Type B pancreatic cell (in vitro differentiated cells): ENCODE measurements at places on chromosomes 5 and 9. TPM values are rescaled to one million over a fixed set of nuclear protein-coding genes. Genes with fewer than 3 reads are reported as not detected.

DNA sequence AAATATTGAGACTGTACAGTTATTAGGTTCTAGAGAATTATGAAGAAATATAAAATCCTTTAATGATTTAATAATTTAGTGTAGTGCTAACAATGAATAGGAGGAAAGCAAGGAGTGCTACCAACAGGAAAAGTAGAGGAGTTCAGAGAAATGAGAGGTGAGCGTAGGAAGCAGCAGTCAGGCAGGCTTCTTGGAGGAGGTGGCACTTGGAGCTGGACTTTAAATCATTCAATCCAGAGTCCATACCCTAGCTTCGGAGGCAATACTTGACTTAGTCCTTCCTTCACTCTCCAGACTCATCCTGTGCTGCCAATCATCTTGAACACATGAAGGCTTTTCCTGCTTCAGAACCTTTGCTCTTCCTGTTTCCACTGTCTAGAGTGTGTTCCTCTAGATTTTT, 254.3 kb downstream of the GRIA1 start:
- no peak for DNase-seq

GRCh38 chr5:39092581-39093351, 18.6 kb upstream of the RICTOR start:
- no peak for DNase-seq

DNA sequence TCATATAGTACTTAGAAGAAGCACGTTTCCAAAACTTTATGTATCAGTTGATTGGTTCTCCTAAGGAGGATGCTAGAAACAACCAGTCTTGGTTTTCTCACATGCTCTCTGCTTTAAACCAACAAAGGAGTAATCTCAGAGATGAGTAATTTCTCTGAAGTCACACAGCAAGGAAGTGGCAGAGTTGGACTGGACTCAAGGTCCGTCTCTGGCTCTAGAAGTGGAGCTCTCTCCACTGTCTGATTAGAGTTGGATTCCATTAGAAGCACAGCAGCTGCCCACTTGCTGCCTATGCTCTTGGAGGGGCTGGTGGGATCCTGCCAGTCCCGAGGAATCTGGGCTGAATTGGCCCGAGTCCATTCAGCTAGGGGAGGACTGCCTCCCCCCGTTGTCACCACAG, 21.0 kb downstream of the RALGPS1 start:
- DNase-seq, result no peak

- DNase-seq, result no peak
These were observed 113.9 kb downstream of the SEC61B start for GRCh38 chr9:99336005-99336404.

DNA sequence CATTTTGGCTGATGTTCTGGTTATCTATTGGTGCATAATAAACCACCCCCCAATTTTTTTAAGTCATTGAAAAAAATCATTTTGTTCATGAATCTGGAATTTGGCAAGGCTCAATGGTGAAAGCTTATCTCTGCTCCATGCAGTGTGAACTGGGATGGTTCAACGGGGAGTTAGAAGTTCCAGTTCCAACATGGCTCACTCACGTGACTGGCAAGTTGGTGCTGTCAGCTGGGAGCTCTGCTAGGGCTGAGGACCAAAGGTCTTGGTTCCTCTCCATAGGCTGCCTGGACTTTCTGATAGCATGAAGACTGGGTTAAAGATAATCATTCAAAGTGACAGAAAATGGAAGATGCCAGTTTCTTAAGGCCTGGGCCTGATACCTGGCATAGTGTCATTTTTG, 3.1 kb upstream of the SPATA24 start:
- no peak for DNase-seq

DNA sequence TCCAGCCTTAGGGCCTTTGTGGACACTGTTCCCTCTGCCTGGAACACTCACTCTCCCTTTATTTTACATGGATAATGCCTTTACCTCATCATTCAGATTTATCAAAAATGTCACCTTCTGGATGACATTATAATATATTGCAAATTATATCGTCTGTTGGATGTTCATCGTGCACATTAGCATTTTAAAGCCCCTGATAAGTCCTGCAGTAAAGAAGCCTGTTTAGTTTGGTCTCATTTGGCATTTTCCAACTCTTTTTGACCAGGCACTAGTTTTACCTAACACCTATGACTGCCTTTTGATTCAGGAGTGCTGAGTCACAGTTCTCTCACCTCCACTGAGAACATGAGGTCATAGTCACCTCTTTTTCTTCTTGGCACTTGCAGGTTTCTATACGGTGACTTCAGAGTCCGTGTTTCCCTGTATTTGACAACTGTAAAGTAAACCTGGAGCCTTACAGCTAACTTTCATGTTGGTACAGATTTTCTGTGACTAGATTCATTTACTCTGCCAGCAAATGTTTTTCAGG, 57.7 kb upstream of the STC2 start:
- DNase-seq, result no peak

- no peak for DNase-seq
These were observed 2.8 kb downstream of the SLC2A8 start for GRCh38 chr9:127399736-127400269.

GRCh38 chr9:4548811-4549725, 58.8 kb downstream of the SLC1A1 start:
- no peak for DNase-seq

- DNase-seq, result no peak
These were observed 299.2 kb downstream of the EDIL3 start for GRCh38 chr5:84085387-84086041.

DNA sequence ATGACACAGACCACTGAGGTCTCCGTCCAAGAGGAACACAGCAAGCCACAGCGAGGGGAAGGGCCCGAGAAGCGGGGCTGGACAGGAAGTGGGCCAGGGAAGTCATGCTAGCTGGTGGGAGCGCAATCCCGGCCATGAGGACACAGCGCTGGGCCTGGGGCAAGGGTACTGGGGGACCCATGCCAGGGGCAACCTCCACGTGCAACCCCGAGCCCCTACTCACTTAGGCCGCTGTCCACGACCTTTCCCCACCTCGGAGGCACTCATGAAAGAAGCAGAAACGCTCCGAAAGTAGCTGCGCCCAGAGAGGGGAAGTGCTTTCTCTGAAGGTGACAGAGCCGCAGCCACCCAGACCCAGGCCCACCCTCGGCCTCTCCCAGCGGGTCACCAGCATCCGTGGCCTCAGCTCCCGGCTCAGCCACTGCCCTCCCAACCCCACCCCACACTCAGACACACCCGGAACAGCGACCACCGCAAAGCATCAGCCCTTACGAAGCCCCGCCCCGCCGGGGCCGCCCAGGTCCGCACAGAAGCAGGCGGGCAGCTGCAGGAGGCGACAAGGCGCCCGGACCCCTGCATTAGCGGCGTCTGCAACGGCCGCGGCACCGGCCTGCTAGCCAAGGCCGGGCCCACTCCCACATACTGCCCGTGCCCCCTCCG, 782 bp downstream of the BICD2 start:
- no peak for DNase-seq

GRCh38 chr9:37910271-37910670, 6.3 kb upstream of the SLC25A51 start:
- no peak for DNase-seq

GRCh38 chr9:116589392-116590354, 97.4 kb upstream of the TRIM32 start:
- DNase-seq, result no peak

DNA sequence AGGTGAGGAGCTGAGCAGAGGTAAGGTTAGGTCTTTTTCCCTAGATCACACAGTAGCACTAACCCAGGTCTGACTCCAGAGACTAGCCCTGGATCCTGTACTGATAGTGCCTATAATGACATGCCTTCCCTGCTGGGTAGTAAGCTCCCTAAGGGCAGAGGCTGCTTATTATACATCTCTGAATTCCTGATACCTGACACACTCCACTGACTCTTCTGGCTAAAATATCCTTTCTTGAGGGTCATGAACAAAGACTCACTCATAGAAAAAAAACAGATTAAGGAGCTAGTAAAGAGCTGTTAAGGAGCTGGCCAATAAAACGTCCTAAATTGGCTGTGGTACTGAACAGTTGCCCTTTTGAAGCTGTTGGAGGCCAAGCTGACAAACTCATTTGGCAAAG, 149.0 kb upstream of the ITGA1 start:
- no peak for DNase-seq

GRCh38 chr9:6711403-6711802, 46.4 kb upstream of the KDM4C start:
- DNase-seq, result no peak

DNA sequence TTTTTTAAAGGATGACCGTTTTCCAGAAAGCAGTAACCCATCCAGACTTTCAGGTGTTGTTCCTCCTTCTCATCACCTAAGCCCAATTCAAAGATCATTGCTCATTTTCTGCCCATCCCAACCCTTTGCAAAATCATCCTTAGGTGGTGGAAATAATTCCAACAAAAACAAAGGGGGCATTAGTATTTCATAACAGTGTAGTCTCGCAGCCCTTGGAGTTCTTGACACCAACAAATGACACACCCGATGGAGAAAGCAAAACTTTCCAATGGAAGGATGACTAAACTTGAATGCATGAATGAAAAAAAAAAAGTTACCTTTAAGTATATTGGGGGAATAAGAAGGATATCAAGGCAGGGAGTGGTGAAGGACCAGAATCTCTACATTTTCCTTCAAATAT, 117.0 kb downstream of the PAPPA start:
- DNase-seq, result no peak

DNA sequence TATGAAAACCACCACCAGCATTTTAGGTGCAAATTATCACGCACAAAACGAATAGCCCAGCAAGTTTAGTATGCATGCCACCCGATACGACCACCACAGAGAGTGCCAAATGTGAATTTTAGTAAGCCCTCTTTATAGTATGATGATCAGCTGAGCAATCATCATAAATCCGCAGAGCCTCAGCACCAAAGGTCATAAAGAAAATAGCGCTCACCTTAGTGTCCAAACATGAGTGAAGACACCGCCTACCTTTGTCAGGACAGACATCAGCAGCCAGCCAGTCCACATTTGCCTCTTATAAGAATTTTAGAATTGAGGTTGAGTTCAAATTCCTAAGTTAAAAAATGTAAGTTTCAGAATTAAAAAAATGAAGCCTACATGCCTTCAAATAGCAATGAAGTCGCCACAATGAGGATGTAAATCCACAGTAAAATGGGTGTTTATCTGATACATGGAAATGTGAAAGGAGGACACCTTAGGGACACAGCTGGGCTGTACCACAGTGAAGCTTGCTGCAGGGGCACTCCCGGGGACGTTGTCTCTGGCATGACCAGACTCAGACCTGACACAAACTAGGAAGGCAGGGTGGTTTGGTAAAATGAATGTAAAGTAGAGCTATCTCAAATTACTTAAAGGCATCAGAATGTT, 149.0 kb downstream of the AUH start:
- DNase-seq, result no peak

GRCh38 chr9:16282216-16282615, 588.3 kb downstream of the BNC2 start:
- DNase-seq, result no peak

DNA sequence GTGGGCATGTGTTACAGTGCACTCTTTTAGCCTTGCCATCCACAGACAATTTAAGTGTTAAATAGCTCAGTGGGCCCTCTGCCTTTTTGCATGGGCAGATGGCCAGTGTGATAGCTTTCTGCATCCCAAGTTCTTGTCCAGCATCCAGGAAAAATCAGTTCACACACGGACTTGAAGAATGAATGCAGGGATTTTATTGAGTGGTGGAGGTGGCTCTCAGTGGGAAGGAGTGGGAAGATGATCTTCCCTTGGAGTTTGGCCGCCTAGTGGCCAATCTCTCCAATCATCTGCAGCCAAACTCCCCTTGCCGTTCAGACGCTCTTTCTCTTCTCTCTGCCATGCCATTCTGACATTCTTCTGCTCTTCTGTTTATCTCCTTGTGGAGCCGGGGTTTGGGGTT, 322.4 kb upstream of the GRAMD2B start:
- DNase-seq, result no peak

GRCh38 chr9:113656771-113657670, 193.5 kb downstream of the RGS3 start:
- DNase-seq, result no peak

- no peak for DNase-seq
These were observed 35.2 kb upstream of the PSD2 start for GRCh38 chr5:139760066-139761056.

- no peak for DNase-seq
These were observed 8.0 kb downstream of the SPOCK1 start for GRCh38 chr5:137491121-137491520.

GRCh38 chr9:125372441-125373226, 111.0 kb downstream of the GAPVD1 start:
- no peak for DNase-seq

DNA sequence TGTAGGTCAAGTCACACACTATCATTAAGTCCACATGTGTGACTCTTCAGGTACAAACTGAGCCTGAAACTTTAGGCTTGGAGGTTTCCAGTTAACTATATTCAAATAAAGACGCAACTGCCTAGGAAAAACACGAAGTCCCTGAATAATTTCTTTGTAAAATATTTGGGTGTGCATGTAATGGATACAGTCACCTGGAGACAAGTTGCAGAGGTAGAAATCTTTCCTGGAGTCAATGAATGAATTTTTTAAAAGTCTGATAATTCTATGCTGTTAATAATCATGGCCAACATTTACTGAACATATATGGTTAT, 132.7 kb downstream of the MTX3 start:
- no peak for DNase-seq

GRCh38 chr9:128593039-128593438, 40.7 kb downstream of the SPTAN1 start:
- DNase-seq, result no peak

DNA sequence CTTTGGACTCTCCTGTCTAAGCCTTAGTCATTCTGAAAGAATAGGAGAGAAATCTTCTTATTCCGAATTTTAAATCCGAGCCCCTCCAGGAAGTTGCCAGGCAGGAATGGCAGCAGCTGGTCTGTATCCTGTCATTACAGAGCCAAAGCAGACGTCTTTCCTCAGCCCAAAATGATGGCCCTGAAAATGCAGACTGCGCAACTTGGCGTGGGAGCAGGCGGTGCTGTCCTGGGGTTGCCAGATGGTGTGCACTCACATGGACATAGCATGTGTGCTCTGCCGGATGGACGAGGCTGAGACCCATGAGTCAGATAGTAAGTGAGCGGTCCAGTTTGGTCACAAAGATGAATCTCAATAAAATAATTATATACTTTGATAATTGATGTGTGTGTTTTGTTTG, 410.4 kb downstream of the KCTD16 start:
- no peak for DNase-seq

IL9 gene
- not detected in 2 replicates for total RNA-seq

KLF4 gene
- 49.5 and 136 TPM in 2 replicates for total RNA-seq

PCDHB9 gene
- 2.2 and 2.8 TPM in 2 replicates for total RNA-seq

ACSL6 gene
- 0.97 and 2.8 TPM in 2 replicates for total RNA-seq

UBLCP1 gene
- 20.5 and 29.4 TPM in 2 replicates for total RNA-seq

ZNF462 gene
- total RNA-seq, result 124 and 129 TPM in 2 replicates

GABRA6 gene
- not detected in 2 replicates for total RNA-seq

RGP1 gene
- total RNA-seq, result 35.0 and 35.7 TPM in 2 replicates

MSX2 gene
- 55.6 and 69.7 TPM in 2 replicates for total RNA-seq

LAMC3 gene
- 0.38 and 7.2 TPM in 2 replicates for total RNA-seq

WNT8A gene
- not detected in 2 replicates for total RNA-seq

CHSY3 gene
- total RNA-seq, result 0.86 and 4.9 TPM in 2 replicates
